GM12892 (cell line): ENCODE measurements at places on chromosomes 3 and 15.

GRCh38 chr3:10357592-10358308 lies 36.8 kb upstream of the SEC13 start:
- no peak for DNase-seq

- no peak for DNase-seq
Measured at GRCh38 chr3:196883361-196883760, 15.6 kb downstream of the SENP5 start.

DNA sequence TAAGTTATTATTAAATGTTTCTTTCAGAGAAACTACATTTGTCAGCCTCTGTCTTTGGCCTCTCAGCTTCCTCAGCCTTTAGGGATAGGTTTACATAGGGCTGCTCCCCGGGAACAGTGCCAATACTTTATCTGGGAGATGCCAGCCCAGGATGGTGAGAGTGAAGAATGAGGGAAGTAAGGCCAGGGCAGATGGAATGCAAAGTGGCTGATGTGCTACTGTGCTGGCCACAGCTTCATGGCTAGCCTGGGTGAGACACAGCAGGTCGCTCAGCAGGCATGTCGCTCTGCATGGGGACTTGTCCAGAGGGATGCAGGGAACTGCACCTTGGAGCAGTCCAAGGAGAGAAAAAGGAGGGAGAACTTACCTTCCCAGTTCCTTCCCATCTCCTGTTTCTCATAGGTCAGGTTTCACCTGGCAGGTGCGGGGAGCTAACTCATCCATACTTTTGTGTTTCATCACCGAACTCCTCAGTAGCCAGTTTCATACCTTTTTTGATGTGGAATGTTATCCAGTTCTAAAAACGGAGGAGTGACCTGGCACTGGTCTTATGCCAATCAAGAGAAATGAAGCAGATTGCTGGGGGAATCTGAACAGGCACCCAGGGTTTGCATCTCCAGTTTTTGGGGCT lies 30.9 kb upstream of the C15orf39 start:
- no peak for DNase-seq

DNA sequence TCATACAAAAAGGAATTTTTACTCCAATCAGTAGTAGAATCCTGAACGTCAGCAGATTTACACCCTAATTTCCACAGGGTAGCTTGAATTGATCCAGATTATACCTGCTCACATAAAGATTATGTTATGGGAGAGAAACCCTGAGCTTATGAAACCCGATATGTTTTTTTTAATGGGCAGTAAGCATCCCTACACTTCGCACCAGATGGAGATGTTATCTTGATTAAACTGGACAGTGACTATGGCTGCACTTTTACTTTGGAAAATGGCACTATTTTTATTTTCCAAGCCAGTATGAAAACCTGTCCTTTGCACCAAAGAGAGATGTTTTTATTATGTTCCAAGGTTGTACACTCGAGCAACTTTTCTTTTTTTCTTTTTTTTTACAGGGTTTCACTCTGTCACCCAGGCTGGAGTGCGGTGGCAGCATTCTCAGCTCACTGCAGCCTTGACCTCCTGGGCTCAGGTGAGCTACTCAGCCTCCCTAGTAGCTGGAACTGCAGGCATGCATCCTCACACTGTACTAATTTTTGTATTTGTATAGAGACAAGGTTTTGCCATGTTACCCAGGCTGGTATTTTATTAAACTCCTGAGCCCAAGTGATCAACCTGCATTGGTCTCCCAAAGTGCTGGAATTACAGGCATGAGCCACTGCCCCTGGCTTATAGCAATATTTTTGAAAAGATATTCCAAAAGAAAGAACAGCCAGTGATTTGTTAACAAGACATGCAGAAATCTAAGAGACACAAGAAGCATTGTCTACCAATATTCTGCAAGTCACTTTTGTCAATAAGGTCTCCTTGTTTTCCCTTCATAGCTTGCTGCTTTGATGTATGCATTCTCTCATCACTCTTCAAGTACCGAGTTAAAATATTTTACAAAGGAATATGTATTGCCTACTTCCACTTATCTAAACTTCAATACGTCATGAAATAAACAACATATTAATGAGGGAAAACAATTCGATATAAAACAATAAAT lies 1412.6 kb downstream of the ZPLD1 start:
- no peak for DNase-seq

GRCh38 chr3:136186344-136186743 lies 9.8 kb downstream of the MSL2 start:
- no peak for DNase-seq

- no peak for DNase-seq
Measured at GRCh38 chr3:89300981-89301380, 193.6 kb downstream of the EPHA3 start.

GRCh38 chr3:124688581-124689454 lies 41.4 kb upstream of the UMPS start:
- peak; percentile 44 for DNase-seq

GRCh38 chr3:192890347-192891335 lies 27.0 kb downstream of the MB21D2 start:
- no peak for DNase-seq

DNA sequence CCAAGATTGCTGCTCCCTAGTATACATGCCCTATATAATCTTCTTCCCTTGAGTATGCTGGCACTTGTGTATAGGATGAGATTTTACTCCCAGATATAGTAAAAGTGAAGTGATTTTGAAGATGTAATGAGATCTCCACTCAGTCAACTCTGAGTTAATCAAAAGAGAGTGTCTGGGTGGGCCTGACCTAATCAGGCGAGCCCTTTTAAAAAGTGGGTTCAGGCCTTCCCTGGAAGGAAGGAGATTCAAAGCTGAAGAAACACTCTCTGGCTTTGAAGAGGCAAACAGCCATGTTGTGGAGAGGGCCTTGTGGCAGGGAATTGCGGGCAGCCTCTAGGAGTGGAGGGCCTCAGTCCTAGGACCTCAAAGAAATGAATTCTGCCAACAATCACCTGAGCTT lies 5.5 kb upstream of the STARD5 start:
- DNase-seq, result no peak

DNA sequence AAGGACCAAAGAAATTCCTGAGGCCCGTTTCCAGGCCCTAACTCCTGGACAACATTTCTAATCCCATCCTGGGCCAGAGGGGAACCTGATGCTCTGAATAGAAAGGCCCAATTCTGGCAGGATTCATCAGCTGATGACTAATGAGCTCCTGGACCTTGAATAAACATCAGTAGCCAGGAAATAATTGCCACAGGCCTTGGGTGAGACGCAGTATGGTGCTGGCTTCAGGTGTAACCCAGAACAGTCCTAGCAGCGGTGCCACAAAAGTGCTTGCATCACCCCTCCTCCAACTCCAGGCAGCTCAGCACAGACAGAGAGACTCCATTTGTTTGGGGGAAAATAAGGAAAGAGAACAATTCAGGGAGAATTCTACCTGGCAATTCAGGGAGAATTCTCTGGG lies 184.7 kb upstream of the POU1F1 start:
- DNase-seq, result no peak

DNA sequence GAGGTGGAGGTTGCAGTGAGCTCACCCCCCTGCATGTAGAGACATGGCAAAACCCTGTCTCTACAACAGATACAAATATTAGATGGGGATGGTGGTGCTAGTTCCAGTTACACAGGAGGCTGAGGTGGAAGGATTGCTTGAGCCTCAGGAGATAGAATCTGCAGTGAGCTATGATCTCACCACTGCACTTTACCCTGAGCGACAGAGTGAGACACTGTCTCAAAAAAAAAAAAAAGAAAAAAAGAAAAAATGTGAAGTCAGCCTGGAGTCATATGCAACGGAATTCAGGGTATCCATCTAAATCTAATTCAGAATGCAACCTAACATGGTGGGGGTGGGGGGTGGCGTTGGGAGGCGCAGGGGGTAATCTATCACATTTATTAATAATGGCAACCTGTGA lies 37.1 kb upstream of the NR2F2 start:
- DNase-seq, result no peak

DNA sequence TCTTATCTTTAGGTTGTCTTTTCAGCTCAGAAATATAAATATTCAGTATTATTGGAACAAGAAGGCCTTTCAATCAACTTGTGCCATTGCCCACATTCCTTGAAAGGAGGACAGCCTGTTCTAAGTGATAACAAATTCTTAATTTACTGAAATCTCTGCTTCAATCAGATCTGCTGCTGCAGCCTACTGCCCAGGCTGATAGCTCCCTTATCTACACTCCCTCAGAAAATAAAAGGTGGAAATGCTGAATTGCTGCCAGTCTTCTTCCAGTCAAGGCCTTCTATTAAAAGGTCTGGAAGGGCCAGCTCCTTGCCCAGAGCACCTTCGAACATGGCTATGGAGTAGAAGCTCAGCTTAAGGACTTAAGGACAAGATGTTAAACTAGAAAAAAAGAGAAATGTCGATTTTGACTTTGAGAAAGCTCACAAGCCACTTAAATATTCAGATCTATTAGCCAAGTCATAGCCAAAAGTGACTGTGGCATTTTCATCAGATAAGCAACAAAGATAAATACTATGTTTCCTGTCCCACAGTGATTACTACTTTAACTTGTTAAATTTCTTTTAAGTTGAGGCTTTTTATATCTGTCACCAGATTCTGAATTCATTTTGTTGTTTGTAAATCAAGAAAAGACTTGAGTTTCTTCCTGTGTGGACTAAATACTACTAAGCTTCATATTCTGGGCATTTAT lies 480.5 kb upstream of the CBLB start:
- no peak for DNase-seq

GRCh38 chr3:155963570-155963969 lies 93.1 kb downstream of the GMPS start:
- DNase-seq, result no peak

DNA sequence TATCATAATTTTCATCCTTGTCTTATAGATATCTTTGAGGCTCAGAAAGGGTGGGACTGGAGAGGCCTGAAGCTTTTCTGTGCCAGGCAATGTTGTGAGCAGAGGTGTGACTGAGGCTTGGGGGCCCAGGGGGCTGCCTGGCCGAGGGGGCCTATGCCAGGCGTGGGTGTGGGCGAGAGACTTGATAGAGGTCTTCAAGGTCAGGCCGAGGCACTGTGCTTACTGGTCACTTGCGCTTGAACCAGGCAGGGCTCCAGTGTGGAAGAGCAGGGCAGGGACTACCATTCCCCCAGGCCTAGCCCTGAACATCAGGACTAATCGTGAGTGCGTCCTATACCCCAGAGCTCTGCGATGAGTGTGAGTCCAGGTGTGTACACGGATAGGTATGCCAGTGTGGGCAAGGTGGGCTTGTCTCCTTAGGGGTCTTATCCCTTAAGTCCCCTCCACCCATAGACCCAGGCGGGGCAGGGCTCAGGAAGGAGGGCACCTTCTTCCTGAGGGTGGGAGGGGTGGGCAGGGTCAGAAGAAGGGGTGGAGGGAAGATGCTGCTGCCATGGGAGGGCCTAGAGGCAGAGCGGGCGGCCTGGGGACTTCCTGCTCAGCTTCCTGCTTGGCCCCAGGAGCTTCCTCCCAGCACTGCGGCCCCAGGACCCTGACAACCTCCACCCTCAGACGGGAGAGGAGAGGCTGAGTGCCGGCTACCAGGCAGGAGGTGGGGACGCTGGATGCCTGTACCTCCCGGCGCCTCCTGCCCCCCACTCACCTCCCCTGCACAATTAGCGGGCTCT lies 84.7 kb downstream of the LINGO1 start:
- no peak for DNase-seq

DNA sequence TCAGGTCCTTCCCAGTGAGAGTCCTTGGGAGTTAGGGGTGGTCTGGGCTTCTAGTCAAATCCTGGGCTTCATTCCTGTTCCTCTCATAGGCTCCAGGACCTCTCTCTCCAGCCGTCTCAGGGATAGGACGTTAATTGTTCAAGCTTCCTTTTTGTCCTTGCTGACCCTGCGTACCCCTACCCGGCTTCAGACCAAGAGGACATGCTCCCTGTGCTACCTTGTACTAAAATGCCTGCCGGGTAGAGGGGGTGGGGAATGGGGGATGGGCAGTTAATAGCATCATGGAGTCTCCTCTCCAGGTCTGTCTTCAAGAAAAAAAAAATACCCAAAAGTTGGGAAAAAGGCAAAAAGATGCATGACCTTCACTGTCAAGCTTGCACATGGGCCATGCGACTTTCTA lies 36.5 kb upstream of the GALNT15 start:
- DNase-seq, result no peak

- DNase-seq, result no peak
Measured at GRCh38 chr3:58679974-58680666, 13.5 kb upstream of the FAM3D start.
